ENCODE measurements at places on chromosomes 6 and 20.

GRCh38 chr6:2750832-2751231 lies at the start of gene MYLK4:
TSS of gene MYLK4 (minus strand) at chr6:2750922. CDS start at chr6:2749294, 1,628 bp downstream.
- no peak for DNase-seq

- DNase-seq, result peak; percentile 19
Observed at GRCh38 chr6:22737331-22737730, 168.0 kb downstream of the HDGFL1 start.

DNA sequence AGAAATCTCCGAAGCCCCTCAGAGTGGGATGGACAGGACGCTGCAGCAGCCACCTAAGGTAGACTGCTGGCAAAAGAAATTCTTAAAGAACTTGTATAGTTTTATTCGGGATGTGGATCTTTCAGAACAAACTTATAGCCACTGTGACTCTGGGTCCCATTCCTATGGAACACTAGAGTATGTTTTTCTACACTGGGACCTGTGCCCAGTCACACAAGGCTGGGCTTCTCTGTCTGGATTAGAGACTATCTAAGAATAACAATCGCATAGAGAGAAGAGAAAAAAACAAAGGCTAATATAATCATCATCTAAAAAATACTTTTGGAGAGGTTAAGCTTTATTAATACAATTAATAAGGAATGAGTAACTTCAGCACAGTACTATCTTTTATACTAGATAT lies 28.9 kb downstream of the RMND1 start:
- peak; percentile 55 for DNase-seq

- no peak for DNase-seq
Observed at GRCh38 chr6:12090714-12091113, 78.6 kb downstream of the HIVEP1 start.

DNA sequence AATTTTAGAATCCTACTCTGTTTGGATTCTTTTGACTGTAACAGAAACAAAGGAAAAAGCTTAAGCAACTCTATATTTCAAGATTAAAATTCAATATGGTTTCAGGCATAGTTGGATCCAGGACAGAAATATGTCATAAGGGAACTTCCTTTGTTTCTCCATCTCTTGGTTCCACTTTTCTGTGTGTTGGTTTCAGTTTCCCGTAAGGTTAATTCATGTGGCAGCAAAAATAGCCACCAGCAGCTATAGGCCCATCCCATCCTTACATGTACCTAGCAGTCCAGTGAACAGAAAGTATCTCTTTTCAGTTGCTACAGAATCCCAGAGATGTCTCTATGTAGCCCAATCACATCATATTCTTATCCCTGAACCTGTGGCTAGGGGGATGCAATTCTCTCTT lies 8.8 kb upstream of the FAM8A1 start:
- no peak for DNase-seq

- DNase-seq, result no peak
Observed at GRCh38 chr6:71139249-71139648, 149.4 kb upstream of the OGFRL1 start.

DNA sequence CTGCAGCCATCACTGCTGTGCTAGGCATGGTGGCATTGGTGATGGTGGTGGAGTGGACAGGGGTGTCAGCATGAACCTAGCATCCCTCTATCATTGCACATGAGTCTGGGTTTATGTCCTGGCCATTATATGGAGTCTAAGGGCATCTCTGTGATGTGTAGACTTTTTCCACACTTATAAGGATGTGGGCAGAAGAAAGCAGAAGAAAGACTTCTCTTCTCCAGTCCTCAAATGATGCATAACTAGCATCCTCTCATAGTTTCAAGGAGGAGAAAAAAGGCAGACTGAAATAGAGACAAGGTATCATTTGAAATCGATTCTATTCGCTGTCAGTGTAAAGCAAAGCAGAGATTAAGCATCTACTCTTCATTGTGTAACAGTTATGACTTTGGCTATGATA lies 140.0 kb upstream of the ATXN1 start:
- no peak for DNase-seq

GRCh38 chr20:43404878-43405277 lies 52.8 kb upstream of the SRSF6 start:
- no peak for DNase-seq

DNA sequence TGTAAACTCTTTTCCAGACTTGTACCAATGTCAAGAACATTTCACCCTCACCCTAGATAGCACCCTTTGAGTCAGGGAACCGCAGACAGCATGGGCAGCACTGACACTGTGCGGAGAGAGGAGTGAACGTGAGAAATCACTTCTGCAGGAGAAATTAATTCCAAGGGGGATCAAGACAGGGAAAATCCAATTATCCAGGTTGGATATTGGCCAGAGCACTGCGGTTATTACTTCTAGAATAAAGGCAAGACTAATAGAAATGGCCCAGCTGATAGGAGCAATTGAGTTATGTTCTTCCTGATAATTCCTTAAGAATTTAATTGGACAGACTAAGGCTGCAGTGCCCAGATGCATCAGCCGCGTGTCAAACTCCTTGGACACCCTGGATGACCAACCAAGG lies 179.6 kb downstream of the SMOC2 start:
- no peak for DNase-seq

- no peak for DNase-seq
Observed at GRCh38 chr6:1729133-1729749, 119.5 kb downstream of the FOXC1 start.

DNA sequence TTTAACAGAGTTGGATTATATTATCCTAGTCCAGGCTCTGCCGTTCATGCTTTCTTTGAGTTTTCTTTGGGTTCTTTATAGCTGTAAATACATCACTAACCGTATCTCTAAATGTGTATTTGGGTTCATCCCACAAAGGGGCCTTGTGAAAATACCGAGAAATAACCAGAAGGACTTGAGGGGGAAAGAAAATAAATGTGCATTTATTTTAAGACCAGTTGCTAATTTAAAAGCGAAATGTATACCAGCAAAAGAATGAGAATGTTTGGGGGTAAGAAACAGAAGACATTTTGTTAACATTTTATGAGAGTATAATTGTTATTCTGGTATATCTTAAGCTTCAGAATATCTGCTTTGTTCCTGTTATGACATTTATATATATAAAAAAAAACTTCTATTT lies 38.9 kb downstream of the LRRN4 start:
- no peak for DNase-seq

GRCh38 chr6:20919677-20920385 lies 385.6 kb downstream of the CDKAL1 start:
- DNase-seq, result no peak

DNA sequence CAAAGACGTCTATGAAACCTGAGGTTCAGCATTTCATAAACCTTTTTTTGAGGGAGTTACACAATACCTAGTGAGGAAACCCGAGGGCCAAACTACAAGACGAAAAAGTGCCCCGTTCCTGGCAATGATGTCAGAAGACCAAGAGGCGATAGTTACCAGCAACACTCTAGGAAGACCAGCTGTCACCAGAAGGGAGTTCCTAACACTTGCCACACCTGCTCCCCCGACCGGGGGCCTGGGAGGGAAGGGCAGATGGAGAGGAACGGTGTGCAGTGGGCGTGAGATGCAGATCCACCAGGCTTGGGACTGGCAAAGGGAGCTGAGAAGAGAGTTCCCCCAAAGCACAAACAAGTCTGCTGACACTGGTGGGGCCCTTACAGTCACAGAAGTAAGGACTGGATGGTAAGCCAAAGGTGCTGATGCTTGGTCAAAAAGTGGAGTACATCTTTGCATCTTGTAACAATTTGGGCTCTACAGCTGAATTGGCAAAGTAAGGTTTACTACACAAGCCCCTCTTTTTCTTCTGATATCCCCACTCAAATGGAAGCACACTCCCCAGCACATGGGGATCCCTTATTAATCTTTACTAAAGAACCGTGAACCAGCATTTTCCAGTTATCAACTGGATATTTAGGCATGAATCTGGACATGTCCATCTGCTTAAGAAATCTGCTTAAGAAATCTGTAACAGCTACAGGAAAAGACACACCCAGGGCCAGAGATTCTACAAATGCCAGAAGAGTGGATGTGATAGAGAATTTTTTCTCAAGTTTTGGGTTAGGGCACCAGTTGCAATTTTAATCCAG lies 38.5 kb downstream of the PANK2 start:
- no peak for DNase-seq

Data from thyroid gland (tissue), 4 donors.